ENCODE measurements at places on chromosomes 3 and 15.

- DNase-seq, result no peak
Observed at GRCh38 chr3:13521309-13521708, 27.6 kb upstream of the FBLN2 start.

GRCh38 chr15:66133247-66133885, 120.2 kb downstream of the MEGF11 start:
- no peak for DNase-seq

- DNase-seq, result no peak
Observed at GRCh38 chr3:136716629-136717028, 35.5 kb downstream of the STAG1 start.

GRCh38 chr3:195007766-195008165, 263.2 kb downstream of the XXYLT1 start:
- no peak for DNase-seq

DNA sequence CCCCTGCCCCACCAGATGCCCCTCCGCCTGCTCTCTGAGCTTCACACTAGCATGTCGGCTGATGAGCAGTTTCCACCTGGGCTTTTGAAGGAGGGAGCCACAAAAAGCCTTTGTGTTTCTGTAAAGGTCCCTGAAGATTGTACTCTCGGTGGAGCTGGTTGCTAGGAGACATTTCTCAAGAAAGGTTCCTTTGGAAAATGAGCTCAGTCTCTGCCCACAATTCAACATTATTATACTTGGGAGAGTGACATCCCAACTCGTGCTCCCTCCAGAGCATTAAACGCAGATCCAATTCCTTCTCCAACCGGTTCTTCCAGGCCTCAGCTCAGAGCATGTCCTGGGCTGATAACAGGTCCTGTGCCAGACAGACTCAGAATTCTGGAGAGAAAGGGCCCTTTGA, 26.8 kb upstream of the FAM107A start:
- DNase-seq, result no peak

GRCh38 chr3:121606106-121606505, 12.9 kb downstream of the FBXO40 start:
- no peak for DNase-seq

GRCh38 chr3:169923831-169924230, 12.5 kb downstream of the SAMD7 start:
- no peak for DNase-seq

DNA sequence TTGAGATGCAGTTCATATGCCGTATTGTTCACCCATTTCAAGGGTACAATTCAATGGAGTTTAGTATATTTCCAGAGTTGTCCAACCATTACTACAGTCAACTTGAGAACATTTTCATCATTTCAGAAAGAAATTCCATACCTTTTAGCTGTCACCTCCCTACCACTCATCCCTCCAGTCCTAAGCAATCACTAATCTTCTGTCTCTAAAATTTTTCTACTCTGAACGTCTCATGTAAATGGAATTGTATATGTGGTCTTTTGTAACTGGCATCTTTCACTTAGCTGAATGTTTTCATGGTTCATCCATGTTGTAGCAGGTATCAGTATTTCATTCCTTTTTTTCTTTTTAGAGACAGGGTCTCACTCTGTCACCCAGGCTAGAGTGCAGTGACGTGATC, 51.1 kb downstream of the CMTM7 start:
- no peak for DNase-seq

DNA sequence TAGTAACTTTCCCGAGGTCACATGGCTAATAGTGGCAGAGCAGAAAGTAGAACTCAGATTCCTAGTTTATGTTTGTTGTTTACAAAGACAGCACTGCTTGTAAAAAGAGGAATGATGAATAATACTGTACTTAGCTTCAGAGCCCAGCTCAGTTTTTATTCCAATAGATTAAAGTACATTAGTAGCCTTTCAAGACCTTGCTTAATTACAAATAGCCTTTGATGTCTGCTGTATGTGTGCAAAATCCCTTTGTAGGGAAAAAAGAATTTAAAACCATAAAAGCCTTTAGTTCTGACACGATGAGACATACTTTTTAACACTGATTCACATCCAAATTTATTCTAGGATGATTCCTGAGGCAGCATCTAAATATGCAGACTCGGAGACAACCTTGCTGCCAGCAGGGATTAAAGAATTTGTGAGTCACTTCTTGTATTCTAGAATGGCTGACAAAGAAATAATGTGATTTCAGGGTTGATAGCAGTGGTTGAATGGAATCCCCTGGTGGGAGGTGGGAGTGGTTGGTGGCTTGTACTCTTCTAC, 324.2 kb upstream of the TGFBR2 start:
- no peak for DNase-seq

GRCh38 chr15:101048176-101048575, 129.0 kb downstream of the LRRK1 start:
- DNase-seq, result no peak

GRCh38 chr3:171970301-171970788, 69.0 kb upstream of the FNDC3B start:
- no peak for DNase-seq

GRCh38 chr3:107347751-107348150, 29.5 kb upstream of the CCDC54 start:
- no peak for DNase-seq

DNA sequence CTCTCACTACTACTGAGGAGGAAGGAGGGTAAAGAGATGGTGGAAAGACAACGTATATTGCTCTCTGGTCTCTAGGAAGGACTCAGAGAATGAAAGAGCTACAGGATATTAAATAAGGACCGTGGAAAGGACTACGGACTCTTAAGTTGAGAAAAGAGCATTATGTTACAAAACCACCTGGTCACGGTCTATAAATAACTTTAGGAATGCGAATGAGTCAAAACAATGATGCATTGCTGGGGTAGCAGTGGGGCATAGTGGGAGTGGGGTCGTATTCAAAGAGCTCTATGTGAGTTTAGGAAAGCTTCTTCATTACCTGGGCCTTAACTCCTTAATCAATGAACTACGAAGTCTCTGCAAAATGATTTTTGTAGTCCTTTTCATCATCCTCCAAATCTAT, 295.7 kb upstream of the SOX14 start:
- DNase-seq, result no peak

- peak; percentile 85 for DNase-seq
Observed at GRCh38 chr3:151203051-151203420, at the start of gene GPR171. Gene GPR171 (minus strand): TSS chr3:151203216. CDS start chr3:151199386, 3,830 bp downstream.

DNA sequence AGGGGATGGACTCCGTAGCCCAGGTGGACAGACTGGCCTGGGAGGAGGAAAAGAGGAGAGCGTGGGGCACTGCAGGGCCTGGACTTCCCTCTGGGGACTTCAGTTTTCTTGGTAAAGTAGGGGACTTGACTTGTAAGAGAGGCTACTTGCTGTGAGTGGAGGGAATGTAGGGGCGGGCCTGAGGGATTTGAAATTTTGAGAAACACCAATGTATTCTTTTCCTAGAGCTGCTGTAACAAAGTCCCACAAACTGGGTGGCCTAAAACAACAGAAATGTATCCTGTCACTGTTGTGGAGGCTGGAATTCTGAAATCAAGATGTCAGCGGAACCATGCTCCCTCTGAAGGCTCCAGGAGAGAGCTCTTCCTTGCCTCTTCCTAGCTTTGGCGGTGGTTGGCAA, 5.8 kb upstream of the HEG1 start:
- DNase-seq, result no peak

- DNase-seq, result no peak
Observed at GRCh38 chr15:60218256-60218655, 179.5 kb downstream of the ANXA2 start.

GRCh38 chr3:193560870-193561269, 6.2 kb upstream of the ATP13A4 start:
- no peak for DNase-seq

GRCh38 chr3:100082714-100083113, 31.6 kb downstream of the FILIP1L start:
- DNase-seq, result no peak

DNA sequence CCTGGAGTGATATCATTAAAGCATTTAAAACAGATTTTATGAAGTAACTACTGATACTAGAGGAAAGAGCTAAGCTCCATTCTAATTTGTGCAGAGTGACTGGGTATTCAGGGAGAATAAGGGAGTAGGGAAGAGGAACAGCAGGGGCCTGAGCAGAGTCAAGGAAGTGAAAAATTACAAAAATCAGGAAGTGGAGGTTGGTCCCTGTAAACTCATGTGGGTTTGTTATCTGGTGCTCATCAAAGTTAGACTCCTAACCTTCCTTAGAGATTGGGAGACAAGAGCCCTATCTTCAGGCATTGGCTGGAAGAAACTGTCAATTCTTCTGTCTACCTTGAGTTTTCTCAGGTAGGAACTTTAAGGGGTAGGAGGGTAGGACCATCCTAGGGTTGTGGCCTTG, 82.5 kb downstream of the NEK11 start:
- no peak for DNase-seq

DNA sequence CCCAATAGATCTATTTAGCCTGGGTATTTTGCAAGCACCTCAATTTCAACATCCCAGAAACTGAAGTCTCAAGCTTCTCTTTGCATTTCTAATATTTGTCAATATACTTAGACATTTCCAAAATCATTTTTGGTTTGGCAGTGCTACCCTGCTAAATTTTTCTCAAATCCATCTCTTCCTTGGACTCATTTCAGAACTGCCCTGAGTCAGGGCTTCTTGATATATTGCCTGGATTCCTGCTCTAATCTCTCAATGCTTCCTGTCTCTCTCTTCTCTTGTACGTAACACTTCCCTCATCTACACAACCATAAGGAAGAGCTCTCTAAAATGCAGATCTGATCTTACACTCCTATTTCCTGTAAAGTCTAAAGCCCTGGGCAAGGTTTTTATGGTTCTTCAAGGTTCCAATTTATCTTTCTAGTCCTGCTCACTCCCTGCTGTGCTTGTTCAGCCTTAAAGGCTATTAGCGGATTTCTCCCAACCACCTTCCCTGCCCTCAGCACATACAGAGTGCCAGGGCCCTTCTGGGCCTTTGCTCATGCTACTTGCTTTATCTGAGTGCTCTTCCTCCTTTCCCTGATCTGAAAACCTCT, 53.0 kb upstream of the MME start:
- no peak for DNase-seq

DNA sequence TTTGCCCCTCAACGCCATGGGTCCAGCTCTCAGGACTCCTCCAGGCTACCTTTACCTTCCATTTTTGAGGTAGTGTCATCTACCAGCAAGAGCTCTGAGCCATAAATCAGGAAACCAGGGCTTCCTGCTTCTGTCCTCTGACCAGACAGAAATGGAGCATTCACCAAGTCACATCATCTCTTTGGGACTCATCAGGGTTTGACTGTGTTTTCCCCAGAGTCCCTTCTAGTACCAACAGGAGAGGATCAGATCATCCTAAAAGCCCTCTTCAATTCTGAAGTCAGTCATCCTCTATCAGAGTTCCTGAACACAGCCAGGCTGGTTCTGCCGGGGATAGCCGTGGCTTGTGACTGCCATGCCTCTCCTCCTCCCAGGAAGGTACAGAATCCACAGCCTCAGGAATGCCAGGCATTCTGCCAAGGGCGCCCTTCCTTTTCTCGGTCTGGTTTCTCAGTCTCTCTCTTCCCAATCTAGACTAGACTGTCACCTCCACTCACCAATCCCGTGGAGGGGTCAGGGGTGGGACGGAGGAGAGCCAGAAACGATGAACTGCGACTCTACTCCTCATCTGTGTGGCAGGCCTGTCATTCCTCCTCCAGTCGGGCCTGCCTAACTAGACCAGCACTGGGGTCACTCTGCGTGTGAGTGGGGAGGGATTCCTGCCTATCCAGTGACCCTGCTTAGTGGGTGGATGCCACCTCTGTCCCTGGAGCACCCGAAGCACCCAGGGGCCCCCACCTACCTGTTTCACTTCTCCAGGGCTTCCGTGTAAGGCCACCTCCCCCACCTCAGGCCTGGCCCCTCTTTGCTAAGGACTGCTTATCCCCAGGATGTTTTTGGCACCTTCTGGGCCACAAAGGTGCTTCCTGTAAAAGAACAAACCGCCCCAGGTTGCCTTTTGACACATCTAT, 30.9 kb downstream of the CCNL1 start:
- DNase-seq, result peak; percentile 49

DNA sequence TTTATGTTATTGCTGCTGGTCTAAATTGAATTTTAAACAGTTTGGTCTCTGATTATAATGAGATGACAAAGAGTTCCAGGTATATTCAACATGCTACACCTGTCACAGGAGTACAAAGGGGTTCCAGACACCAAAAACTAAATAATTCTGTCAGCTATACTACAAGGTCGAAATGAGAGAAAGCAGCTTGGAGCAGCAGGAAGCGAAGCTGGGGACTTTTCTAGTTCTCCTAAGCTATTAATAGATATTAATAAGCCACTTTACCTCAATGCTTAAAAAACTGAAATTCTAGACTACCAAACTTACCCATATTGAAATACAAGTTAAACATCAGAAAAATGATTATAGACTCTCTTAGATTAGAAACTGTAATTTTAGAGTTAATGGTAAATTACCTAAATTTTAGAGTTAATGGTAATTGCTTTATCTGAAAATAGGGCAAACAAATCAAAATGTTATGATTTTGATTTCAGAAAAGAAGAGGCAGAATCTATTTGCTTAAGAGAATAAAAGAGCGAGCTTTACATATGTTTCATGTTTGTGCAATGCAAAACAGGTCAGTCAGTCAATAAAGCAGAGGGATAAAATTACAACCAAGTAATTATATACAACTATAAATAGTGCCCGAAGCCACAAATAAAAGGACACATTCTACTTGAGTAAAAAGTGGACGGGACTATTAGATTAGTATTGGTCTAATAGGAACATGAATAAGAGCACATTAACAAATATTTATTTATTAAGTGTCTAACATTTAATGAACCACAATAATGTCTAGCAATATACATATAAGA, 16.8 kb downstream of the HSPBAP1 start:
- no peak for DNase-seq
